ENCODE measurements at places on chromosomes 16 and 17.

DNA sequence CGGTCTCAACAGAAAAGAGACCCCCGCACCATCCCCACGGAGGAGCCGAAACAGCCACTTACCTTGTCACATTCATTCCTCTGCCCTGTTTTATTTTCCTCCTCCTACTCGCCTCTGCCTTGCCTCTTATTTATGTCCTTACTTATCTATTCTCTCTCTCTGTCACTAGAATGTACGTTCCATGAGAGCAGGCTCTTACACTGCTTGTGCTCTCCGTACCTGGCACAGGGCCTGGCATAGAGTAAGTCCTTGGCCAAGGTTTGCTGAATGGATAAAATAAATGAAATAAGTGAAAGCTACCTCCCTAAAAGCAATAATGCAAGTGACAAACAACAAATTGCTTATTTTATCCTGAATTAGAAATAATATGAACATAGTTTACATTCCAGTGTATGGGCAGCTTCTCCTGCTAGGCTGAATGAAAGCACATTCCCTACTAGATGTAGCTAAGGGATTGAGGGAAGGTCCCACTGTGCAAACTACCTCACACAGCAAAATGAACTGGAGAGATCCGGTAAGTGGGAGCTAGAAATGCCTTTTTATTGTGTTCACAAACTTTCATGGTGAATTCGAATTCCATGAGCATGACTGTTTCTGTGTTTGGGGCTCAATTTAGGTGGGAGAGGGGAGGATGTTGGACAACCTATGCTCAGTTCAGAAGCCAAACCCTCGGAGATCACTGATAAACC, 173.1 kb downstream of the PARN start:
- no peak for DNase-seq

GRCh38 chr16:46747777-46748651, at the start of gene MYLK3:
MYLK3 (minus strand) TSS chr16:46748344; CDS start chr16:46748193, 151 bp downstream.
- no peak for DNase-seq

DNA sequence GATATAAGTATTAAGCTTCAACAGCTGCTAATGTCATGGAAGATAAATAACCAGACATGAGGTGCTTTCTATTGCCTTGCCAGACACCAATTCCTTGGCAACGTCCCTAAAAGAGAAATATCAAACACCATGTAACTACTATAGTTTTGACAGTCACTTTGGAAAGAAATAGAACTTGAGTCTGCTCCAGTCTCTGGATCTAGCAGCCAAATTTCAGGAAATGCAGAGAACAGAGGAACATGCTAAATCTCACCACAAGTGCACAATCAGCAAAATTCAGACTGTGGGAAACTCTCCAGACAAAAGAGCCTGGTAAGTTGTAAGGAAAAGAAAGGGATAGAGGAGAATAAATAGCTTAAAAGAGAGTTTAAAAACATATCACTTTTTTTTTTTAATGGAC, 28.4 kb upstream of the TANC2 start:
- DNase-seq, result no peak

- no peak for DNase-seq
Measured at GRCh38 chr16:19898924-19899604, 14.4 kb upstream of the GPRC5B start.

GRCh38 chr16:56289862-56290261, 98.6 kb downstream of the GNAO1 start:
- no peak for DNase-seq

- DNase-seq, result no peak
Measured at GRCh38 chr17:65697661-65698060, 136.2 kb upstream of the AXIN2 start.

GRCh38 chr16:87693827-87694226, 72.0 kb downstream of the KLHDC4 start:
- no peak for DNase-seq

- no peak for DNase-seq
Measured at GRCh38 chr16:12815361-12815760, 11.7 kb upstream of the CPPED1 start.

GRCh38 chr17:41082626-41083025, 1.3 kb upstream of the KRTAP4-7 start:
- DNase-seq, result no peak

DNA sequence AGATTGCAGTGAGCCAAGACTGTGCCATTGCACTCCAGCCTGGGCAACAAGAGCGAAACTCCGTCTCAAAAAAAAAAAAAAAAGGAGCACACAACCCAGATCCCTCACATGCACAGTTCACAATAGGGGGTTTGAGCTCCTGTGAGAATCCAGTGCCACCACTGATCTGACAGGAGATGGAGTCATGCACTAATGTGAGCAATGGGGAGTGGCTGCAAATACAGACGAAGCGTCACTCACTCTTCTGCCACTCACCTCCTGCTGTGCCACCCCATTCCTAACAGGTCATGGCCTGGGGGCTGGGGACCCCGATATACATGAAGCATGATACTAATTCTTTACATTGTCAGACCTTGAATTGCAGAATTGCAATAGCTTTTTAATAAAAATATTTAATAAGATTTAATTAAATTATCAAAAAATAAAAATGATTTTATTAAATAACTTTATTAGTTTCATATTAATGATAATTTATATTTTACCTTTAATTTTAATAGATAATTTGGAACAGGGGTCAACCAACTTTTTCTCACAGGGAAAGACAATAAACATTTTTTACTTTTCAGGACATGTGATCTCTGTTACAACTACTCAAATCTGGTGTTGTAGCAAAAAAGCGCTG, 171.4 kb downstream of the COPRS start:
- no peak for DNase-seq

- no peak for DNase-seq
Measured at GRCh38 chr17:73787076-73788059, 143.1 kb upstream of the SDK2 start.

DNA sequence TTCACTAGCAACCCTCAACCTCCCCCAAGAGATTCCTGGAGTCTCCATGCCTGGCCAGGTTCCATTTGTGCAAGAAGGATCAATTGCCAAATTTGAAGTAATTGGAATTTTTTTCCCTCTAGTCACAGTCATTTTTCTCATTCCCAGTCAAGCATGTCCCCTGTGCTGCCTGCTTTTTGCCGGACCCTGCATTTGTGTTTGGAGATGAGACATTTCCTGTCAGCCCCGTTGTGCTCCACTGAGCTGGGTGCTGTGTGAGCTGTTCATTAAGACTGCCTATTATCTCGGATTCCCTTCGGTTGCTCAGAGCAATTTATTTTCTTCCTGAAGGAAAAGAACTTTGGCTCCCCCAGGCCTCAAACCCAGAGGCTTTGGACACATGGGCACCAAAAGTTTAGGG, 201.0 kb upstream of the NLRP1 start:
- no peak for DNase-seq

GRCh38 chr16:53933407-53933806, 229.5 kb downstream of the FTO start:
- no peak for DNase-seq

GRCh38 chr17:41061964-41062363, 2.0 kb upstream of the KRTAP2-3 start:
- DNase-seq, result no peak

- DNase-seq, result no peak
Measured at GRCh38 chr17:34623856-34624766, 44.7 kb downstream of the TMEM132E start.

DNA sequence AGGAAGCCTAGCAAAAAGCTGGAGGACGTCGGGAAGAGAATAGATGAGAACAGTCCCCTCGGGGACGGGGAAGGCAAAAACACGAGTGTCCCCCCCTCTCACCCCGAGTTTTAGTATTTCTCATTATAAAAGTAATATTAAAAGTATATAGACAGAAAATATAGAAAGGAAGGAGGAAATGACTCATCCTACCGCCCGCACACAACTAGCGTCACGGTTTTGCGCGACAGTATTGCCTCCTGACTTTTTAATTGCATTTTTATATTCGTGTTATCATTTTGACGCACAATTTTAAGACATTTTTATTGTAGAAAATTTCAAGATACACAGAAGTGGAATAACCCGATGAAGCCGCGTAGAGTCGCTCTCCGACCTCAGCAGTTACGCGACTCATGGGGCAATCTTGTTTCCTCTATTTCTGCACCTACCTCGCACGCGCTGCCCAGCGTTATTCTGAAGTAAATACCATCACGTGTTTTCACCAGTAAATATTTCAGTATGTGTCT, 652 bp upstream of the SLC25A19 start:
- DNase-seq, result no peak

GRCh38 chr17:48374650-48375230, 55.3 kb downstream of the SKAP1 start:
- DNase-seq, result no peak

DNA sequence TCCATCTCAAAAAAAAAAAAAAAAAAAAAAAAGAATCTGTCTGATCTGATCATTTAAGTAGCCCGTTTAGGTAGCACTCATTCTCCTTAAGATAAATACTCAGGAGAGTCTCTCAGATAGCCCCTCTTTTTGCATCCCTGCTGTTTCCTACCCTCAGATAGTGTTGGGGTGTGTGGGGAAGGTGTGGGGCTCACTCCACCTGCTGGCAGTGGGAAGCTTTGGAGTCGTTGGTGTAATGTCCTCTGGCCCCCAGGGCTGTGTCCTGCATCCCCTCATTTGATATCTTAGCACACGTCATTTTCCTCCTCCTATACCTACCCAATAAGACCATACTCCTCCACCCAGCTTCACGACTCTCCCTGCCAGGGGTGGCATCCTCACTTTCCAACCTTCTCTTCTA, 20.5 kb upstream of the MYH10 start:
- DNase-seq, result no peak

DNA sequence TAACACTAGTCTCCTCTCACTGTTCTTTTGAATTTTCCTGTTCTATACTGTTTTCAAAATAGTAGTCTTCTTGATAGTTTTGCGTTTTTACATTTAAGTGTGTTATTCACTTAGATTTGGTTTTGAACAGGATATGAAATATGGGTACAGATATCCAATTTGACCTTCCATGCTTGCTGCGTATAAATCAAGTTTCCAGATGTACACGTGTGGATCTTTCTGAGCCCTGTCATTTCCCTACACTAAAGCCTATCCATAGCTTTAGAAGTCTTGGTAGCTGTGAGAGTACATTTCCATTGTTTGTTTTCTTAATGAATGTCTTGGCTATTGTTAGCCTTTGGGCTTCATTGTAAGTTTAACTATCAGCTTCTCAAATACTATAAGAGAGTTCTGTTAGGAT, 20.4 kb downstream of the CYLD start:
- no peak for DNase-seq

GRCh38 chr17:47208744-47209488, at the start of gene MYL4:
MYL4 (plus strand) TSS chr17:47209348; CDS start chr17:47209423, 75 bp downstream.
- DNase-seq, result no peak

DNA sequence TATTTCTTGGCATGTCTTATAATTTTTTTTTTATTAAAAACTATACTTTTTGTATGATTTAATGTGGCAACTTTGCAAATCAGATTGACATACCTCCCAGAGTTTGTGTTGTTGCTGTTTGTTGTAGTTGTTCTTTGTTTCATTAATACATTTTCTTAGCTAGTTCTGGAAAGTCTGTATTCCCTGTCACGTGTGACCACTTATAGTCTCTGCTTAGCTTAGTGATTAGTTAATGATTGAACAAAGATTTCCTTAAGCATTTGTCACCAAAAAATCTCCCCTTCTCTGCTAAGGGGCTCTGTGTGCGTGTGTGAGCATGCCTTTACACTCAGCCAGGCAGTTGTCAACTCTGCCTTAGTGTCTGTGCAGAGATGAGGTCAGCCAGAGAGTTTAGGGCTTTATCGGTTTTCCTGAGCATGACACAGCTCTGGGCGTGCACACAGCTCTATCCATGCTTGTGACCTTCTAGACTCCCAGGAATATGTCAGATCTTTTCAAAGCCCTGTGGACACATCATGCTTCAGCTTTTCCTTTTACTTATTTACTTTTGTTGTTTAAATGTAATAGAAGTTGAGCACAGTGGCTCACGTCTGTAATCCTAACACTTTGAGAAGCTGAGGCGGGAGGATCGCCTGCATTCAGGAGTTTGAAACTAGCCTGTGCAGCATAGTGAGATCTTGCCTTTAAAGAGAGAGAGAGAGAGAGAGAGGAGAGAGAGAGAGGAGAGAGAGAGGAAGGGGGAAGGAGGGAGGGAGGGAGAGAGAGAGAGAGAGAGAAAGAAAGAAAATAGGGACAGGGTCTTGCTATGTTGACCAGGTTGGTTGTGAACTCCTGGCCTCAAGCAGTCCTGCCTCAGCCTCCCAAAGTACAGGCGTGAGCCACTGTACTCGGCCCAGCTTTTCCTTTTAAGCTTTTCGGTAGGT, 21.9 kb downstream of the DNAI2 start:
- no peak for DNase-seq

DNA sequence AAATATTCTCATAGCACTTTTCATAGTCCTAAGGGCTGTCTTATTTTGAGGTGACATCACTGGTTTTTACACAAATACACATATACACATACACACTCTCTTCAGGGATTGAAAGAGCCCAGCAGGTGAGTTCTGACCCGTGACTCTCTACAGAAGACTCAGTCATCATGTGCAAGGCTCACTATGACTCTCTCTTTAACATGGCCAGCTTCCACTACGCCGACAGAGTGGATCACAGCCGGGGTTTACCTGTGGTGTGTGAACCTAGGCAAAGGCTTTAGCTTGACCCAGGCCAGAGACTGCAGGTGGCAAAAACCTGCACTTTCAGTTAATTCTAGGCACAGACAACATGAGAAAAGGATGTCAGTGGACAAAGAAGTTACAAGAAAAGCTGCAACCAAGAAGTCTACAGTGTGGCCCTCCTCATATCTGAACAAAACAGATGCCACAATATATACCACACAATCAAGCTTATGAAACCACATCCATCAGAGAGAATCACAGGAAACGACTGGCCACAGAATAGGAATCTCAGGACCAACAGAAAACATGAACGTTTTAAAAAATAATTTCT, 56.5 kb downstream of the CYTH1 start:
- no peak for DNase-seq

- DNase-seq, result no peak
Measured at GRCh38 chr17:77566151-77566550, 392.4 kb upstream of the TNRC6C start.

GRCh38 chr16:4606354-4606753, 8.3 kb downstream of the UBALD1 start:
- DNase-seq, result no peak

DNA sequence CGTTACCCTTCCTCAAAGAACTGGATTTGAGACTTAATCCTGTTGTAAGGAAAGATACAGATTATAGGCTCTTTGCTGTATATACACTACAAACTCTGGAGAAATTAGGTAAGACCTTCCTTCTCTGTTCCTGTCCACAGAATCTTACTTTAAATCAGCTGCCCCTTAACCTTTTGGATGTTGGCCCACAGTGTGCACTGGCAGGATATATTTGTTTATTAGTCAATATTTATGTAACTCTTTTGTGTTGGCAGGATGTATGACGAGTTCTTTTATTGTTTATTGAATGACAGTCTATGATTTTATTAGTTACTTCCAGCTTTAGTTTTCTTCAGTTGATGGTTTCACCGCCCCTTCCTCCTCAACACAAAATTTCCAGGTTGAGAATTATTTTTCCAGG, 19.7 kb downstream of the LRRC36 start:
- no peak for DNase-seq

Measured in urinary bladder (tissue), 4 donors.